ENCODE measurements at places on chromosomes 11 and 22.
A peak's percentile ranks its signal among the peaks of the same experiment; 100 is the strongest.

DNA sequence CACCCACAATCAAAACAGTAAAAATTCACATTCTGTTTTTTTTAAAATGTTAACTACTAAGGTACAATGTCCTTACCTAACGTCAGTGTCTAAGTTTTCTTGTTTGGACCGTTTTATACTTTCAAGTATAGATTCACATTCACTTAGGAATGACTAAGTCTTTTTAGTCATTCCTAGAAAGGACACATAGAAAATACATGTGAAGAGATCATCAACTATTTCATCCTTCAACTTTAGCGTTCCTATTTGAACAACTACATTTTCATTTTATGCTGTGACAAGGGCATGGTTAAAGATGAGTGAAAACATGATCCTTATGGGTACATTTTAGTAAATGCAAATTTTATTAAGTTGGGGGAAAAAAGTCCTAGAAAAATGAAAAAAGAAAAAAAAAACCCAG, 62.8 kb downstream of the DDX10 start:
- DNase-seq, result no peak

DNA sequence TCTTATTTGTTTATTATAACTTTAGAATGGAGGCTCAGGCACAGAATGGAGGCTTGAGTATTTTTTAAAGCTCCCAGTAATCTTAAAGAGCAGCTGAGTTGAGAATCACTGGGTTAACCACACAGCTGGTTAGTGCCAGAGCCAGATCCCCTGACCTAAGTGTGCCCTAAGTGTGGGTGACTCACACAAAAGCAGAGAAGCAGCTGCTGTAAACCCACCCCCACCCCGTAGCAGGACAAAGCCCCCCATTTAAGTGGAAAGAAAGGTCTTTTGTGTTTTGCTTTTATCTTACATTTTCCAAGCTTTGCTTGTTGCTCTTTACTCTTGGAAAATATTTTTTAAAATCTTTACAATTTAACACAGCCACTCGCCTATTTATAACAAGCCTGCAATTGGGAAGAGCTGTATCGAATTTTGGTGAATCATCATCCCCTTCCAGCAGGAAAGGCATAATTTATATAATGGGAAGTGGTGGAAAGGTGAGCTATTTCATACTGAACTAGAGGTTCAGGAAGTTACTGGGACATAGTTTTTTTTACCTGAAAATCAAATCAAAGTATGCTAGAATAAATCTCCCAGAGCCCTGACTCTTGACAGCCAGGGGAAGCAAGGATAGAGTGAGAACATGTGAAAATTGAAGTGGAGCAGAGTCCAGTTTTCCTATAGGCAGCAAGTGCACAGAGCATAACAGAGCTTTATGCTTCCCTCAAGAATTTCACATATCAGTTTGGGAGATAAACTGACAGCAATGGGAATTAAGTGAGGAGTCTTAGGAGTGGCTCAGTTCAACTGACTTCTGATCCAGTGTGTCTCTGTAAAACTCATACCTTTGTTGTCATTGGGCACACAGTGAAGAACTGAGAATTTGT, 405.7 kb downstream of the AASDHPPT start:
- DNase-seq, result peak; percentile 65

DNA sequence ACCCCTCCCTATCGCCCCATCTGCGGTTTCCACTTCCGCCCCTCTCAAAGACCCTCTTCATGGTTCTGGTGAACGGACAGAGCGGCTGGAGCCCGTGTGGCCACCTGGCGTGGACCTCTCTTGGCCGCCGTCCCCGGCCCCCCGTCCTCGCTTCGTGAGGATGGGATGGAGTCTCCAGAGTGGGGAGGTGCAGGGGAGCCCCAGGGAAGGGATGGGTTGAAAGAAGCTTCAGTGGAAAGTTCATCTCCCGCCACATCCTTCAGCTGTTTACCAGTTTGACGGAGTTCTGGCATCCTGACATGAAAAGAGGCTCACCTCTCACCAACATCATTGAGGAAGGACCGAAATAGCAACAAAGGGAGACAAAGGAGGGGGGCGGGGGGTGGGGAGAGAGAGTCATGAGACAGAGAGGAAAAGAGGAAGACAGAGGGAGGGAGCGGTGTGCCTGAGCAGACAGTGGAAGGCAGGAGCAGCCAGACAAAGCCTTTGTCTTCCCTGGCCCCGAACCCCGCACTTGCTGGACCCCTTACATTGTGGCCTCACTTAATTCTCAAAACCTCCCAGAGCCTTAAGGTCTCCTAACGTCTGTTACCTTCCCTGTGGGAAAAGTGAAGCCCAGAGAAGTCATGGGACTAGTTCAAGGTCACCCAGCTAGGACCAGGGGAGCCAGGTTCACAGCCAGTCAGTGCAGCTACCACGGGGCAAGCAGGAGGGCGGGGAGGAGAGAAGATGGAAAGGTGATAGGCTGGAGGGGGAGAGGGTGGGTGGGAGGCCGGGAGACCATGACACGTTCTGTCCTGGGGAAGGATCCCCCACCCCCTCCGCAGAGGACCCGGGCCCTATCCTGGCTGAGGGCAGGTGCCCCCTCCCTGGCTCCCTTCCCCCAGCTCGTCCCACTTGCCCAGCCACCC, 54.9 kb downstream of the CD6 start:
- no peak for DNase-seq

DNA sequence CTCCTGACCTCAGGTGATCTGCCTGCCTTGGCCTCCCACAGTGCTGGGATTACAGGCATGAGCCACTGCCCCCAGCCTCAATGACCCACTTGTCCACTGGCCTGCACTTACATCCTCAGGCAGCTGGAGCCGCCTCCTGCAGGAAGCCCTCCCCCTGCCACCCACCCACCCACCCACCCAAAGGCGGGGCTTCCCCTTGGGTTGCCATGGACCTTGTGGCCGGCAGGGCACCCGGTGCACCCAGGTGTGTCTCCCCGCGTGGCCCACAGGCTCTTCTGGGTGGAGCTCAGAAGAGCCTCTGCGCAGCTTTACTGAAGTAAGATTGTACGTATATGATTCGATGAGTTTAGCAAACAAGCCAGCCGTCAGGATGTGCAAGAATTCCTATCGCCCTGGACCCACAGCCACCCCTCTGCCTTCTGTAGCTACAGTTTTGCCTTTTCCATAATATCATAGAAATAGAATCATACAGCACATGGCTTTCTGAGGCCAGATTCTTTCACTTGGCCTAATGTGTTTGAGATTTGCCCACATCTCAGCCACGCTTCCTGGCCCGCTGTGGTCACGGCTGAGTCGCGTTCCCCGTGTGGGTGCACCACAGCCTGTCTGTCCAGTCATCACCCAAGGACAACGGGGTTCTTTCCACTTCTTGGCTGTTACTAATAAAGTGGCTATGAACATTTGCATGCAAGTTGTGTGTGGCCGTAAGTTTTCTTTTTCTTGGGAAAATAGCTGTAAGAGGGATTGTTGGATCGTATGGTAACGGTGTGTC, 5.3 kb upstream of the BRSK2 start:
- no peak for DNase-seq

GRCh38 chr11:78985663-78986062, 411.0 kb upstream of the NARS2 start:
- DNase-seq, result no peak

DNA sequence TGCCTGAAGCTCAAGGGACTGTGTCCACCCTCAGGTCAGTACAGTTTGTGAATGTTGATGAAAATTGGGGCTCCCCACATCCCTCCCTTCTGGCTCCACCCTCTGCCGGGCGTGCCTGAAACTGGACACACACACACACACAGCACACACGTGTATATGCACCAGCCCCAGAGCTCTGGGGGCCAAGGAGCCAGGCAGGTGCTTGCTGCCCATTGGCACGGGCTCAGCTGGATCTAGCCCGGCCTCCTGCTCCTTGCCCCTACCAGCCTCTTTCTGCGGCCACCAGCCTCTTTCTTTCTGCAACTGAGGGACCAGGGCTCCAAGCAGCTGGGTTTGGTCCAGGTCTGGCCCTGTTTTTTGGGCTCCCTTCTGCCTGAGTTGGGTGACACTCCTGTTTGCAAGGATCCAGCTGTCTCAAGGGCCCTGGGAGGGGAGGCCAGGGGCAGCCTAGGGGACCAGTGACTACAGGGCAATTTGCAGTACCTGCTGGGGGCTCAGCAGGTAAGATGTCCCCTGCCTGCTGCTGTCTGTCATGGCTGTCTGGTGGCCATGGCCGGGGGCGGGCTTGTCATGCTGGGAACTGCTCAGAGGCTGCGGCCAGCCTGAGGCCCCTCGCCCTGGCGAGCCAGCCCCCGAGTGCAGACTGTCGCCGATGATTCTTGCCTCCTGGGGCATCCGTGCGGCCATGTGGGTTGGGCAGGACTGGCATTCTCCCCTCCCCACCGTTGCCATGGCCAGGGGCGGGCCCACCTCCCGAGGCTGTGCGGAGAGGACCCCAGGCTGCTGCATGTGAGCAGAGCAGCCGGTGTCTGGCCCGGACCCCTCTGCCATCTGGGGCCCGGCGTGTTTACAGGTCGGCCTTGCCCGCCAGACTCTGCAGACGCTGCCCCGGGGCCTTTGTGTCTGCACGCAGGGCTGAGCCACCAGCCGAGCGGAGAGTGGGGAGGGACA, 51.5 kb upstream of the PPARA start:
- DNase-seq, result no peak

DNA sequence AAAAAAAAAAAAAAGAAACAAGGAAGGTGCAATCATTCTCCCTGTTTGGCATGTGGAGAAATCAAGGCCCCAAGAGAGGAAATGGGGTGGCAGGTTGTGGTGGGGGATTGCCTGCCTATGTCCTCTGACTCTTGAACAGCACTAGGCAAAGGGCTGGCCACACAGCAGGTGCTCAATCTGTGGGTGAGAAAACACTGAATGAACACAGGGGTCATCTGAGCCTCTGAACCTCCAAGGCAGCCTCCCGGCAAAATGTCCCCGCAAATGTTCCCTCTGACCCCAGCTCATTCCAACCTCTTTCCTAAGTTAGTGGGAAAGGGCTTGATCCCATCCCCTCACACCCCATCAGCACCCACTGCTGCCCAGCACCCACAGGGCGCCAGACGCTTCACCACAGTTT, 4.6 kb downstream of the PLA2G6 start:
- DNase-seq, result no peak

DNA sequence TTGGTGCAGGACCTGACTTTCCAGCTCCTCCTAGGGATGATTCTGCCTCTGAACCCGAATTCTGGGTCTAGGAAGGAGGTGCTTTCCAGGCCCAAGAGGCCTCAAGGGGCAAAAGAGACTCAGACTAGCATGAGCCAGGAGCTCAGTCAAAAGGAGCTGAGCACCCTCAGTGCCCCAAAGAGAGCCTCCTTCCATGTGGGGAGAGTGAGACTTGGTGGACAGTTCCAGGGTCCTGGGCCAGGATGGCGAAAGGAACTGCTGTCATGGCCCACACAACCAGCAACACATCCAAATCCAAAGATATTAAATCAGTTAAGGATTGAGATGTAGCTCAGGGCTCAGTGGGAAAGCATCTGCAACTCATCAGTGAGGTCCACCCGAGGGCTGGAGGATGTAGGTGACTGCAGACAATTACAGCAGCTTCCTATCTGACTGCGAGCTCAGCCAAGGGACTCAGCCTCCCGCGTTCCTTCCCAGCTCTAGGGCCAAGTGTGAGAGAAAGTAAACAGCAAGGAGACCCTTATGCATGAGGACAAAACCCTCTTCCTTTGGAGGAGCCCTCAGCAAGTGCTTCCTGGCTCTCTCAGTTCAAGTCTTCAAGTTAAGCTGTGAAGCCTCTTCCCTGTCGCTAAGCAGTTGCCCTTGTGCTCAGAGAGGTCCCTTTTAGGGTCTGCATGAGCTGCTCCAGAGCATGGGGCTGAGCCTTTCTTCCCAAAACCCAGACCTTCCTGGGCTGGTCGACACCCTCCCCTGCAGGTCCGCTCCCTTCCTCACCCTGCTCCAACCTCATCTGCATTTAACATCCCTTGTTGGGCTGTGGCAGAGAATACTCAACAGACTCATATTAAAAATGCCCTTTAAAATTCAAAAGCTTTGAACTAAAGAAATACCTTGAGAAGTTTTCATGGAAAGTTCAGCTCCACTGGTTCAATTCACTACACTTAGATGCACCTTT, 35.8 kb downstream of the C11orf58 start:
- peak; percentile 15 for DNase-seq

GRCh38 chr11:11971906-11972547, 36.4 kb downstream of the DKK3 start:
- DNase-seq, result no peak

DNA sequence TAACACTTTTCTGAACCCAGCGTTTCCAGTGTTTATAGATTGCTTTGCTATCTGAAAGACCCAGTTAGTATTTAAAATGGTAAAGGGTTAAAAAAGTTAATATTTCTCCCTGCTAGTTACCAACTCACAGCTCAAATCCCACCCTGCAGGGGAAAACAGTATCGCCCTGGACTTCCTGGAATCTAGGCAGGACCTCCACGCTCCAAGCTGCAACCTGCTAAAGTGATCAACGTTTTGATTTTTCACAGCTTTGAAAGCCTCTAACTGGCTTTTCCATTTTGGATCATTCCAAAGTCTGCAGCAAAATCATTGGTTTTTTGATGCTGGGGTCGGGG, 4.6 kb downstream of the FZD4 start:
- no peak for DNase-seq

DNA sequence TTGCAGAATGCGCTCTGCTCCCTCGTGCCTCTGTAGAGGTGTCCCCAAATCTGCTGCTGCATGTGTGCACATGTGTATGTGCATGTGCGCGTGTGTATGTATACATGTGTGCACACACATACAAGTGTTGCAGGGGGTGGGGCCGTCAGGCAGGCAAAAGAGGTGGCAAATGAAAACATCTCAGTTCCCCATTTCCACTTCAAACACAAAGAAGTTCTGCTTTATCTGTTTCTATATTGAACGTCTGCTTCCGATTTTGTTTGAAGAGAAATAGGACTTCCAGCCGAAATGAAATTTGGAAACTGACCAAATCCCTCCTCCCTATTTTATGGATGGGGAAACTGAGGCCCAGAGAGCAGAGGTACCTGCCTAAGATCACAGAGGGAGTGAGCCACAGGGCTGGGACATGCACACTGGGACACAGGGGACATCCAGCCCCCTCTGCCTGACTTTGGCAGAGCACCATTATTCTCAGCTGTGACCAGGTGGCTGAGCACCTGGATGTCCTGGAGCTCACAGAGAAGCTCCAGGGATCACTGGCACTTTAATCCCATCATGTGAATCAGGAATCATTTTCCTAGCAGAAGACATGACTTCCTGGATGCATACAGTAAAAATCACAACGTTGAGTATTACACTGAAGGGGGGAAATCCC, 41.2 kb upstream of the ALX4 start:
- no peak for DNase-seq

- no peak for DNase-seq
Observed at GRCh38 chr11:16979703-16980622, 34.3 kb downstream of the PLEKHA7 start.

DNA sequence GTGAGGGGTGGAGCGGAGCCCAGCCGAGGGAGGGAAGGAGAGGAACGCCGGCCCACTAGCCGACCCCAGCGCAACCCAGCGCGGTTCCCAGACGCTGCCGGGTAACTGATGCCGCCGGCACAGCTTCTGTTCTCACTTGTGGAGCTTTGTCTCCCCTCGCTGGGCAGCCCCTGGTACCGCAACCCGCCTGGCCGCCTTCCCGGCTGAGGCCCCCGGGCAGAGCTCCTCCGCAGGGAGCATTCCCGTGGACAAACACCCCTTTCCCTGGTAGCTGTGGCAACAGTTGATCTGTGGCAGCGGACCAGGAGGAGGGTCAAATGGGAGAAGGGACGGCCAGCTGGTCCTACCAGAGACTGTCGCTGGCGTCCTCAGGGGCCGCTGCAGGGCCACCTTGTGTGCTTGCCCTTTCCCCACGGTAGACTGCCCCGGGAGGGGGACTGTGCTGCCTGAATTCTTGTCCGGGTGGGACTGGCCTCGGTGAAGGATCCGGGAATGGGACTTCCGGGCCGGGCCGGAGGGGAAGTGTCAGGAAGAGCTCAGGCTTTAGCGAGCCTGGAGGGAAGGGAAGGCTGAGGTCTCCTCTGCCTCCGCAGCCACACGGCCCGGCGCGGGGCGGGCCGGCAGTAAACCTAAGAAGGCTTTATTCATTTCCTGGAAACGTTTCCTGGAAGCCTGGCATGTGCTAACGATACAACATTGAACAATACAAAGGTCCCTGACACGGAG, 468.0 kb downstream of the OPCML start:
- peak; percentile 85 for DNase-seq
